8988T (cell line): ENCODE measurements at places on chromosomes 7 and 10.

- DNase-seq, result no peak
These were observed 370.8 kb downstream of the GRID1 start for GRCh38 chr10:85995791-85996190.

DNA sequence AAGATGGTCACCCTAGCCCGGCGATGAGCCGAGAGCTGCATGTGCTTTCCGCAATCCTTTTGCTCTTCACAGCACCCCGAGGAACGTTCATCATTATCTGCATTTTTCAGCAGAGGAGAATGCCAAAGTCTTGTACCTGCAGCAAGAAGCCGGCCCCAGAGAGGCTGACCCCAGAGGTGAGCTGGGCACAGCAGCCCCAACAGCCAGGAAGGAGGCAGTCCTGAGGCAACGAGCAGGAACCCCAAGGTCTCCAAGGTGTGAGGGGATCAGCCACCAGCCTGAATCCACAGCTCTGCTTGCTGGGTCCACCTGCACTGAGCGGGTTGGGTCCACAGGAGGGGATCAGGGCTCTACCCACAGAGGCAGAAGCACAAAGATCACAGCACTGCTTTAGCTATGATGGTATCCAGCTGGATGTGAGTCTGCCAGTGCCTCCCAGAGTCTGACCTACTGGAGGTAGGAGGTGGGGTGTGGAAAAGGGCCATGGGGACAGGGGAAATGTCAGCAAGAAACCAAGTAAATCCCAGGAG lies 16.8 kb upstream of the GDF10 start:
- DNase-seq, result no peak

- DNase-seq, result no peak
These were observed 4.0 kb downstream of the TNRC18 start for GRCh38 chr7:5419539-5420066.

DNA sequence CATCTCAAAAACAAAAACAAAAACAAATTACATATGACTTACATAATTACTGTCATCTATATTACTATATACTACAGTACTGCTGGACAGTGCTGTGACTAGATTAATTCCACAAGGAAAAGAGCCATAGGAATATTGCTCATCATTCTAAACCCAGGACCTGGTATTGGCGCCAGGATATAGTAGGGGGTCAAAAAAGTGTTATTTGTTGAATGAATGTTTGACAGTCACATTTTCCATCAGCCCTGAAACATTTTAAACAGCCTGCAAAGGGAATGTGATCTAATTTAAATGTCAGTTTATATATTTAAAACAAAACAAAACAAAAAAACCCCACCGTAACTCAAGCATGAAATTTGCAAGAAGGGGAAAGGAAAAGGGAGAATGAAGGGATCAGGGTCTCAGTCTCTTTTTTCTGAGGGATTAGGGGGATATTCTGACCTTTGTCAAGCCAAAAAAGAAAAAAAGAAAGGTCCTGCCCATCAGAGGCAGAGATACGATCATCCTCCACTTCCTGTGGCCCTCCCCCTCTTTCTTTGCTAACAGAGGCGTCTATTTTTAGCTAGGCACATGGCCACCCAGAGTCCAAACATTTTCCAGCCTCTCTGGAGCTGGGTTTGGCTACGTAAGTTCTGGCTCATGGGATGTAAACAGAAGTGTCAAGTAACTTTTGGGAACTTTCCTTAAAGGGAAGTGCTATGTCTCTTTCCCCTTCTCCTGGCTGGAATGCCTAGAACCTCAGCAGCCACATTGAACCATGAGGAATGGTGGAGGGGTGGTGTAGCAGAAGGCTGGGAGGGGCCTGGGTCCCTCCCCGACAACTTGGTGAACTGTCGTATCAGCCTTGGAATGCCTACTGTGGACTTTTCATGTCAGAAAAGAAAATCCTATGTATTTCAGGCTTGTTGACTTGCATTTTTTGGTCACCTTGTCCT lies 44.6 kb upstream of the DLG5 start:
- no peak for DNase-seq

- DNase-seq, result no peak
These were observed 67.1 kb downstream of the IKZF1 start for GRCh38 chr7:50371551-50372021.

- no peak for DNase-seq
These were observed 254.9 kb downstream of the PLXNA4 start for GRCh38 chr7:132321387-132321786.

GRCh38 chr10:31032258-31033132 lies 830 bp upstream of the ZNF438 start:
- DNase-seq, result peak; percentile 56

DNA sequence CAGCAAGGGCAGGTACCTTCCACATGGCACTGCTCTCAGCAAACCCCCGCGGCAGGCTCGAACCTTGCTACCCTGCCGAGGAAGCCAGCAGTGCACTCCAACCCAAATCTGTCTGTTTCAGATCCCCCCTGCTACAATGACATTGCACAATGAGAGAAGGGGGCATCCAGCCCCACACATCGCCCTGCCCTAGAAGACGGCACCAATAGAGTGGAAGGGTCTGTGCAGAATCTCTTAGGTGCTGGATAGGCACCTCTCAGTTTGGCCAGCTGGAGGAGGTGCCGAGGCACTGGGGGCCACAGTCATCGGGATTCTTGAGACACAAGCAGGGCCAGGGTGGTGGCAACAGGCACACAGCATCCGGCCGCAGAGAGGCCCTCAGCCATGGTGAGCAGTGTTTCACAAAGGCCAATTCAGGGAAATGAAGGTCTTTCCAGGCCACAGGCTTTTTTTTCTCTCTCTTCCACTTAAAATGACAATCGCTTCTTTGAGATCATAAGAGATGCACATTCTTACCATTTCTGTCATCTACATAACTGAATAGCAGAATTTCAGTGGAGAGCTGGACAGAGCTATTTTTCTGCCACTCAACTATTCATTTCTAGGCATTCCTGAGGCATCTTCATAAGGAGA lies 281.3 kb downstream of the TNS3 start:
- DNase-seq, result no peak
